ENCODE measurements at places on chromosomes 16 and 17. TPM values are rescaled to one million over a fixed set of nuclear protein-coding genes. Genes with fewer than 3 reads are reported as not detected.

Gene GPR142
- polyA plus RNA-seq: 0.25 TPM

Gene FBXW10B
- 1.4 TPM for polyA plus RNA-seq

Gene TMC7
- 2.0 TPM for polyA plus RNA-seq

Gene CHAD
- polyA plus RNA-seq: 4.0 TPM

Gene TNFRSF13B
- polyA plus RNA-seq: not detected

Gene RCVRN
- polyA plus RNA-seq: not detected

Gene RNF227
- 4.5 TPM for polyA plus RNA-seq

Gene MT1H
- 15.7 TPM for polyA plus RNA-seq

Gene ASIC2
- 2.5 TPM for polyA plus RNA-seq

Gene NPIPB8
- polyA plus RNA-seq: 2.0 TPM

Gene CACNG5
- 3.2 TPM for polyA plus RNA-seq

Gene LRRC36
- polyA plus RNA-seq: 8.7 TPM

Gene ZNF263
- polyA plus RNA-seq: 52.1 TPM

Gene HID1
- 10.8 TPM for polyA plus RNA-seq

Gene CAMKK1
- polyA plus RNA-seq: 4.2 TPM

Gene SDR42E2
- 0.22 TPM for polyA plus RNA-seq

Gene SLFN14
- 0.08 TPM for polyA plus RNA-seq

Gene P2RX5
- 0.95 TPM for polyA plus RNA-seq

Gene SLC5A10
- 0.58 TPM for polyA plus RNA-seq

Gene CNP
- 62.5 TPM for polyA plus RNA-seq

Gene C17orf113
- polyA plus RNA-seq: 4.7 TPM

Gene SEPTIN1
- polyA plus RNA-seq: 1.8 TPM

Gene GLIS2
- 32.5 TPM for polyA plus RNA-seq

Gene CHST4
- 0.55 TPM for polyA plus RNA-seq

Gene SLC4A1
- polyA plus RNA-seq: 5.9 TPM

Gene KCNH4
- polyA plus RNA-seq: not detected

Gene ENDOV
- 42.7 TPM for polyA plus RNA-seq

Gene MLKL
- 3.5 TPM for polyA plus RNA-seq
